Progenitor cell of endocrine pancreas (in vitro differentiated cells): ENCODE measurements at places on chromosomes 11 and 22.

GRCh38 chr11:67271541-67272284 is 5.4 kb downstream of the GRK2 start:
- H3K27me3 ChIP-seq, result no peaks in the 10 kb centered on the region
- H3K27ac ChIP-seq, result no peak overlapping the region
- DNase-seq, result no peak

DNA sequence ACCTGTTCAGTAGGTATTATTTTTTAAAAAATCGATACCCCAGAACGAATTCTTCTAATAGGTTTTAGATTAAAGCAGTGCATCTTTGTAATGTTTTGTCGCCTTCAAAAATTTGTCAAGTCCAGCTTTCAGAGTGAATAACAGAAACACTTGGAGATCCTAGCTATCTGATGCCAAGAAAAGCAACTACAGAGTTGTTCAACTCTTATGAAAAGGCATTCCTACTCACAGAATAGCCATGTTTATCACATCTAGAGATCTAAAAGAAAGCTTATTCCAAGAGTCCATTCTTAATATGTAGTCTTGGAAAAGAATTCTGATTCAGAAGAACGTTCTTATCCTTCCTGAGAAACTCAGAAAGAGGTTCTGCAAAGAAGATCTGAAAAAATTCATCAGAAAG is 268.5 kb downstream of the TTC28 start:
- no peaks in the 10 kb centered on the region for H3K36me3 ChIP-seq
- no peaks in the 10 kb centered on the region for H3K27me3 ChIP-seq
- H3K4me3 ChIP-seq, result no peak overlapping the region
- DNase-seq, result no peak
- no peak overlapping the region for H3K27ac ChIP-seq

- H3K4me1 ChIP-seq, result no peaks in the 10 kb centered on the region
- H3K27me3 ChIP-seq, result peaks cover 24% of the 10 kb centered on the region
- no peak overlapping the region for H3K4me3 ChIP-seq
- H3K36me3 ChIP-seq, result no peaks in the 10 kb centered on the region
These were observed 1015.8 kb downstream of the BRD1 start for GRCh38 chr22:48811885-48812284.

GRCh38 chr11:107689317-107690202 is 22.3 kb downstream of the SLN start:
- H3K27me3 ChIP-seq, result peaks cover 6% of the 10 kb centered on the region
- H3K36me3 ChIP-seq, result no peaks in the 10 kb centered on the region
- no peak overlapping the region for H3K27ac ChIP-seq
- DNase-seq, result peak; percentile 48

DNA sequence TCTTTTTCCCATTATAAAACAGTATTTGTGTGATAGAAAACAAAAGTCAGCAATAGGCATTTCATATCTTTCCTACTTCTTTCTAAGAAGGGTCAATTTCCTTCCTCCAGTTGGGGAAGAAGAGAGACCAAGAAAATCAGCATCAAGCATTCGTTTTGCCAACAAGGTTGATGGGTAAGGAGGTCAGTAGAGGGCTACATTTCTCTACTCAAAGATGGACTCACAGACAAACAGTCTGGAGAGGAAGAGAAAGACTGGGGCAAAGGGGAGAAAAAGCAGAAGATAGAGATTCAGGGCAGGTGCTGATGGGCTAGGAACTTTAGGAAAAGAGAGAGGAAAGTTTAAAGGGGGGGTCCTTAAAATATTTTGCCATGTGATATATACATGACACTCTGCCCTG is 8.6 kb upstream of the MTNR1B start:
- H3K36me3 ChIP-seq, result no peaks in the 10 kb centered on the region
- no peak overlapping the region for H3K4me3 ChIP-seq
- no peak for DNase-seq
- H3K27me3 ChIP-seq, result no peaks in the 10 kb centered on the region
- H3K4me1 ChIP-seq, result no peaks in the 10 kb centered on the region

DNA sequence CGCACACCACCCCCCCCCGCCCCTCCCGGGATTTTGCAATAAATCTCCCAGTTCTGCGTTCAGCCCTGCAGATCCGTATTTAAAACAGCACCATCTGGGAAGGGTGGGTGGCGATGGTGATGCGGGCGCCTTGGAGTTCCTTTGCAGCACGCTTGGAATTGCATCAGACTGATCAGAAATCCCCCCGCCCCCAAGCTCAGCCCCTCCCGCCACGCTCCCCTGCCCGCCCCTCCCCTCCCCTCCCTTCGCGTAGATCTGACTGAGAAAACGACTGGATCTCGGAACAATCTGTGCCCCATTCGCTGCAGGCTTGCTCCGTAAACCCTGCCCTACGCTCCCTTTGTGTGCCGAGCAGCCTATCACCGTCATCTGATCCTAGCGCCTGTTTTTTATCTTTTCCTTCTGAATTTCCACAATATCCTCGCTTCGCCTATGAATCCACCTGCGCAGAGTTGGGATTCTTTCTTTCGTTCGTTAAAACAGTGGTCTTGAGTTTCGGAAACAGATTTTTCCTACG is 18.1 kb upstream of the BDNF start:
- peak; percentile 15 for DNase-seq
- H3K27ac ChIP-seq, result peak overlapping the region; percentile 94
- peaks cover 21% of the 10 kb centered on the region for H3K4me1 ChIP-seq
- H3K27me3 ChIP-seq, result peaks cover 67% of the 10 kb centered on the region

DNA sequence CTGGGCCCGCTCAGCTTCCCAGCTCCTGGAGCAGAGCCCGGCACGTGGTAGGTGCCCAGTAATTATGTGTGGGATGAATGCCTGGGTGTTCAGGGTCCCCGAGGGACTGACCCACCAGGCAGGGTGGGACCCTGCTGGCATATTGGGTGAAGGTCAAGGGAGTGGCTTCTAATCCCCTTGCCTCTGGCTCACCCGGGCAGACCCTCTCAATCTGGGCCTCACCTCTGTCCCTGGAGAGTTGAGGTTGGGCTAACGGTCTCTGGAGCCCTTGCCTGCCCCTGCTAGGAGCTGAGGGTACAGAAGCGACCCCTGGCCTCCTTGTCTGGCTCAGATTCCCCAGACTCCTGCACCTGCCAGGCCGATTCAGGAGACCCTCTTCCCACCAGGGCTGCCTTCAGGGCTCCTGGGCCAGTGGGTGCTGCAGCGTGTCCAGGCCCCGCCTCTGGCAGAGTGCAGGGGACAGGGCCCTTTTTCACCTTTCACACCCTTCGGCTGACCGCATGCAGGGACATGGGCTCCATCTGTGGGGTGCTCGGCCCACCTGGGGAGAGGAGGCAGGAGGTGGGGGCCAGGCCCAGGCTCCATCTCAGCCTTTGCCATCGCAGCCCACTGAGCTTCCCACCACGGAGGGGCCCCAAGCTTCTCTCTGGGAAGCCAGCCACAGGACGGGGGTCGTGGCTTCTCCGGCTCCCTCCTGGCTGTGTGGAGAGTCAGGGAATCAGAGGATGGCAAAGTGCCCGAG is 3.8 kb upstream of the CTSD start:
- peaks cover 10% of the 10 kb centered on the region for H3K4me1 ChIP-seq
- DNase-seq, result no peak
- no peak overlapping the region for H3K4me3 ChIP-seq

- peak overlapping the region; percentile 90 for H3K27ac ChIP-seq
These were observed 423 bp upstream of the RTN3 start for GRCh38 chr11:63680834-63681320.

DNA sequence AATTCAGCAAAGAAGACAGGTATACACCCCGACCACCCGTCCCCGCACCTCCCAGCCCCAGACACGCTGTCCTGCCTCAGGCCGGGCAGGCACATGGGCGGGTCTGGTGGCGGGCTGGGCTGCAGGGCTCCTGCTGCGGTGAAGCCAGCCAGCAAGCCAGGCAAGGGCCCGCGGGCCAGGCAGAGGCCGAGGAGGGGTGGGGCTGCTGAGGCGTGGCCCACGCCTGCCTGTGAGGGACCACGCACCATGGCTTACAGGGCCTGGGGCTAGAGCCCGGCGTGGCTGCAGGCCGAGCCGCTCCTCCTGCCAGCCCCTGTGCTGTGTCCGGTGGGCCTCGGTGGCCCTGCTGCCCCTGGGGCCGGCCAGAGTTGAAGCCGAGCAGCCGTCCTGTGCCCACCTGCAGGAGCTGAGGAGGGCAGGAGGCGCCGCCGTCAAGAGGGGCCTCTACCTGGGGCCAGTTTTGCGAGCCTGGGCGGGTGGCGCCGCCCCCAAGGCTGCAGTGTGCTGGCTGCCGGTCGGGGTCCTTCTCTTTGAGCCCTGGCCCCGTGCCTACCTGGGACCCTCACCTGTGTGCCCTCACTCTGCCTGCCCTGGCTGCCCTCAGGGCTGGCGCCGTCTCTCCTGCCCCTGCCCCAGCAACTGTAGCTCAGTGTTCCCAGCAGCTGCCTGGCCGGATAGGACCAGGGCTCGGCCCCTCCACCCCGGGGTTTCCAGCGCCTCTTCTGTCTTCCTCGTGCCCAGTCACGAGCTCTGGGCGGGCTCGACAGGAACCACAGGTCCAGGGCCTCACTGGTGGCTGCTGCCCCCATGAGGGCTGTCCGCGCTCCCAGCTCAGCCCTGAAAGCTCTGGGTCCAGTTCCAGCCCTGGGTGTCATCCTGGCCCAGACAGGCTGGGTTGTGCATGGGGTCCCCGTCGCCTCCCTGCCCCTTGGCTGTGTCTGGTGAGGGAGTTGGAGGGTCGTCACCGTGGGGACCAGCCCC is 38.4 kb downstream of the MOB2 start:
- H3K4me1 ChIP-seq, result no peaks in the 10 kb centered on the region
- no peaks in the 10 kb centered on the region for H3K27me3 ChIP-seq
- no peak for DNase-seq
- H3K4me3 ChIP-seq, result no peak overlapping the region
- H3K36me3 ChIP-seq, result peaks cover 1% of the 10 kb centered on the region
- H3K27ac ChIP-seq, result no peak overlapping the region

DNA sequence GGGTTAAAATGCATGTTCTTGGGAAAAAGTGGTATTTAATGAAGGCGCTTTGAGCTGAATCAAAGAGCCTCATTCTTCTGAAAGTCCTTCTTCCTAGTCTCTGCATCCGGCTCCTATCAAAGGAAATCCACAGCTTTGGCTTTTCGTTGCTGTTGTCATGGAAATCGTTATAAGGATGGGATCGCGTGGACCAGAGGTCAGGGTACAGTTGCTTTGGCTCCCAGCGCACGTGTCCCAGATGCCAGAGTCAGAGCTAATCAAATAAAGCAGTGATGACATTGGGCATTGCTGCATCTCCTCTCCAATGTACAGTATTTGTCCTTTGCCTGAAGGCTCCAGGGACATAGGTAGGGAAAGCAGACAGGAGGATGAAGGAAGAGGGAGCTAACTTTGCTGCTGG is 181.9 kb downstream of the MYO18B start:
- peaks cover 20% of the 10 kb centered on the region for H3K27me3 ChIP-seq
- no peaks in the 10 kb centered on the region for H3K36me3 ChIP-seq
- H3K4me1 ChIP-seq, result no peaks in the 10 kb centered on the region
- no peak overlapping the region for H3K4me3 ChIP-seq
- DNase-seq, result no peak

DNA sequence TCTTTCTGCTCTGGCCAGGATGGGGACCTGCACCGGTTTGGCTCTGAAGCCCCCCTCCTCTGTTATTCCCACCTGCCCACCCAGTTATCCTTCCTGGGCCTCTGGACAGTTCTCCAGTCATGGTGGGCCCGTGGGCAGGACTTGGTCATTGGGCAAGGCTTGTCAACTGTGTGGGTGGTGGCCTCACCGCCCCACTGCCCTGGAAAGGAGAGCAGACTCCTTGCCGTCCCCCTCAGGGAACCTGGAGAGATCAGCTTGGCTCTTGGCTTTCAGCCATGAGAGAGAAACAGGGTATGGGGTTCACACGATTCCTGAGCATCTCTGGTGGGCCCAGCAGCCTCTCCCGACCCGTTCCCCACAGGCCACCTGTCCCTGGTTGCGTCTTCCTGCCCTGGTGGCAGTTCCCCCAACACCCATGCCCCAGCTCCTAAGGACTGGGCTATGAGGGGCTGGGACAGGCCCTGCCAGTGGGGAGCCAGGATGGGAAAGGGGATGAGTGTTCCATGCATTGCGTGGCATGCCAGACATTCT is 92.3 kb downstream of the MORC2 start:
- DNase-seq, result no peak
- H3K4me1 ChIP-seq, result peaks cover under 1% of the 10 kb centered on the region

- H3K4me1 ChIP-seq, result no peaks in the 10 kb centered on the region
- peaks cover 79% of the 10 kb centered on the region for H3K27me3 ChIP-seq
- no peak for DNase-seq
- H3K36me3 ChIP-seq, result no peaks in the 10 kb centered on the region
- no peak overlapping the region for H3K4me3 ChIP-seq
These were observed 5.2 kb upstream of the ASCL2 start for GRCh38 chr11:2275334-2276279.

DNA sequence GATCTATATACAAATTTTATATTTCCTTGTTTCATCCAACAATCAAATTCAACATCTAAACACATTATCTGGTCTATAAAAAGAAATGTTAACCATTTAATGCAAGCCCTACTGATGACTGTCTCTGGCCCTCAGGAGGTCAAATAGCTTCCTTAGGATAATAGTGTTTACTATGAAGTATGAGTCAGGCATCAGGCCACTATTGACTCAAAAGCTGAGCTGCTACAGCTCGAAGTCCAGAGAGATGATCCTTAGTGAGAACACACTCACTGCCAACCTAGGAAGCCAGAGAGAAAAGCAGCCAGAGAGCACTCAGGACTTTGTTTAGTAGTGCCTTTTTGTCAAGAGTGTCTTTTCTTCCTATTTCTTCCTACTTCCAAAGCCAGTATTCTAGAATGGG is 171.8 kb downstream of the SOX6 start:
- H3K27ac ChIP-seq, result no peak overlapping the region
- no peak for DNase-seq
- peaks cover 3% of the 10 kb centered on the region for H3K36me3 ChIP-seq
- no peak overlapping the region for H3K4me3 ChIP-seq
- peaks cover 3% of the 10 kb centered on the region for H3K27me3 ChIP-seq

GRCh38 chr11:61926235-61926634 is 8.9 kb upstream of the RAB3IL1 start:
- H3K36me3 ChIP-seq, result no peaks in the 10 kb centered on the region
- no peak overlapping the region for H3K4me3 ChIP-seq
- peaks cover 22% of the 10 kb centered on the region for H3K4me1 ChIP-seq
- no peak overlapping the region for H3K27ac ChIP-seq
- no peaks in the 10 kb centered on the region for H3K27me3 ChIP-seq
- DNase-seq, result no peak

DNA sequence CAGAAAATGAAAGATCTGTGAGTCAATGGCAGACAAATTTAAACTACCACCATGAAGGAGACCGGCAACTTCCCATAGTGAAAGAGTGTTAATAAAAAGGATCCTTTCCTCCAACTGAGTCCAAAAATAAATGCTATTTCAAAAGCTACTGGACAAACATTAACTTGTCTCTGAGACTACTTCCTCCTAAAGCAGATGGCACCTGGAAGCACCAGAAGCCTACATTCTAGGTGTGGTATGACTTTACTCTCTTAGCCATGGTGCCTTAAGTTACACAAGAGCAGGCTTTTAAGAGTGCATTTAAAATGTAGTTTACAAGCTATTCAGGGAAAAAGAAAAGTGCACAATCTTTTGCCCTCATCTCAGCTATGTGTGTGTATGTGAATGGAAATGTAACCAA is 2.5 kb downstream of the ARHGAP32 start:
- DNase-seq, result no peak
- H3K4me3 ChIP-seq, result no peak overlapping the region
- H3K36me3 ChIP-seq, result peaks cover 14% of the 10 kb centered on the region
- no peak overlapping the region for H3K27ac ChIP-seq
- H3K27me3 ChIP-seq, result no peaks in the 10 kb centered on the region
